Activated T-helper 2 cell treated with anti-CD3 and anti-CD28 coated beads, Interferon-gamma antibody, Interleukin-2, Interleukin-4, amounts not matched to agents 10 μg/mL and 5 μg/mL and 100 μg/mL, durations not matched to agents 14 hours and 24 hours and 36 hours (primary cell): ENCODE measurements at places on chromosomes 4 and X.

DNA sequence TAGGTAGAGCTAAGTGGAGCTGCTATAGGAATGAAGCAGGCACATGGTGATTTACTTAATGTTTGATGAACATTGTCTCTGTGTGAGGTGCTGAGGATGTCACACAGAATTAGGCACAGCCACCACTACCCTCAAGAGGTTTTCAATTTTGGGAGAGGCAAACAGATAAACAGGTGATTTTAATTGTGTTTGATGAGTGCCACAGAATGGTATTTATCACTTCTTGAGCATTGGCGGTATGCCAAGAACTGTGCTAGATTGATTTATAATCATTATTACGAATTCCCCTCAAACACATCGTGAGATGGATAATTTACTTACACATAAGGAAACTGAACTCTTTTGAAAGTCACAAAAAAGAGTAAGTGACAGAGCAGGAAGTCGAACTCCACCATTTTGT, 74.8 kb downstream of the FREM3 start:
- H3K4me1 ChIP-seq = no peaks in the 10 kb centered on the region
- no peak overlapping the region for H3K27ac ChIP-seq
- no peaks in the 10 kb centered on the region for H3K36me3 ChIP-seq
- H3K4me3 ChIP-seq = no peak overlapping the region
- DNase-seq = no peak

DNA sequence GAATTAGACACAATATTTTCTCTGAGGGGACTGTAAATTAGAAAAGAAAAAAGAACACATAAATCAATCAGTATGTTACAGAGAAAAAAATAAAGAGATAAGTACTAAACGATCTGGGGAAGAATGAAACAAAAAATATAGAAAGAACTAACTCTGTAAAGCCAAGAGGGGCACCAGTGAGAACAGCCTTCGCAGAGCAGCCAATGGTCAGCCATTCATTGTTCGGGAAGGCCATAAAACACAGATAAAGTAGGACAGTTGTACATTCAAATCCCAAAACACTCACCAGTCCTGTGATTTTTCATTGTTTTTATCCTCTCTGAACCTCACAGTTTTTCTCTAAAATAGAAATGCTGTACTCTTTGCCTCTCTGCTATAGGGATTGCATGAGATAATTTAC, 127.9 kb downstream of the NEK1 start:
- peaks cover 5% of the 10 kb centered on the region for H3K4me1 ChIP-seq
- no peaks in the 10 kb centered on the region for H3K36me3 ChIP-seq
- no peak overlapping the region for H3K4me3 ChIP-seq
- no peak for DNase-seq
- no peak overlapping the region for H3K27ac ChIP-seq

DNA sequence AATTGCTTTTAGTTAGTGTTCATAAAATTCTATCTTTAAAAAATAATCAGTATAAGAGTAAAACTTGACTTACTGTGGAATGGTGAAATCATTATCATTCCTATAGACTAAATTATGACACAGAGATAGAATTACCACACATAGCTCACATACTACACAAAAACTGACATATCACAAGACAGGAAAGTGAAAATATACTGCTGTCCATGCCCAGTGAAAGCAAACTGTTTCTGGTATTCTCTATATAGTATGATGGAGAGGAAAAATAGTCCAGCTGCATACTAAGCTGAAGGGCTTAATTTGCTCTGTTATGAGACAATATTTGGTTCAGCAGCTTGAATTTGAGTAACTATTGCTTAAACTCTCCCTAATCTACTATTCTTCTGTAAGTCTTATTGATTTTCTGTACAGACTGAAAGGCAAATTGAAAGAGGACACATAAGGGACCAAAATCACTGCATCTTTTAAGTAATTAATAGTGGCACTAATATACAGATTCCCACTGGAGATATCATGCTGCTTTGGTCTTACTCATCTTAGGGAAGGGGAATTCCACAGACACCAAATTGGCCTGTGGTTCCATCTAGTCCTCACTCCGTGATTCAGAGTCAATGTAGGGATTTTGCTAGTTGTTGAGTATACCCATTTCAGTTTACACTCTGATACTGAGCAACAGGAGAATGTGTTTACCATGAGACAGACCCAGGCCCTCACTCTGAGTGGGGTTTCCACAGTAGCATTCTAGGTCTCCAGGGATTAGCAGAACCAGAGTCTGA, 47.4 kb upstream of the AGA start:
- H3K36me3 ChIP-seq = no peaks in the 10 kb centered on the region
- H3K27ac ChIP-seq = no peak overlapping the region
- H3K27me3 ChIP-seq = no peaks in the 10 kb centered on the region
- no peaks in the 10 kb centered on the region for H3K4me1 ChIP-seq
- no peak for DNase-seq

GRCh38 chr4:8847331-8847730, 24.3 kb downstream of the HMX1 start:
- H3K4me3 ChIP-seq = no peak overlapping the region
- DNase-seq = no peak
- no peaks in the 10 kb centered on the region for H3K27me3 ChIP-seq
- no peaks in the 10 kb centered on the region for H3K4me1 ChIP-seq

DNA sequence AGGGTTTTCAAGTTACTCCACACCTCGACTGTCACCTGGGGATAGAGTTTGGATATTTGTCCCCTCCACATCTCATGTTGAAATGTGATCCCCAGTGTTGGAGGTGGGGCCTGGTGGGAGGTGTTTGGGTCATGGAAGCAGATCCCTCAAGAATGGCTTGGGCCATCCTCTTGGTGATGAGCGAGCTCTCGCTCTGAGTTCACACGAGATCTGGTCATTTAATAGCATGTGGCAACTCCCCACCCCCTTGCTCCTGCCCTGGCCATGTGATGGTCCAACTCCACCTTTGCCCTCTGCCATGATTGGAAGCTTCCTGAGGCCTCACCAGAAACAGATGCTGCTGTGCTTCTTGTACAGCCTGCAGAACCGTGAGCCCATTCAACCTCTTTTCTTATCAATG, 8.3 kb downstream of the CTAG1A start:
- H3K27me3 ChIP-seq = peaks cover 14% of the 10 kb centered on the region
- H3K36me3 ChIP-seq = no peaks in the 10 kb centered on the region
- no peak for DNase-seq
- H3K4me3 ChIP-seq = no peak overlapping the region

DNA sequence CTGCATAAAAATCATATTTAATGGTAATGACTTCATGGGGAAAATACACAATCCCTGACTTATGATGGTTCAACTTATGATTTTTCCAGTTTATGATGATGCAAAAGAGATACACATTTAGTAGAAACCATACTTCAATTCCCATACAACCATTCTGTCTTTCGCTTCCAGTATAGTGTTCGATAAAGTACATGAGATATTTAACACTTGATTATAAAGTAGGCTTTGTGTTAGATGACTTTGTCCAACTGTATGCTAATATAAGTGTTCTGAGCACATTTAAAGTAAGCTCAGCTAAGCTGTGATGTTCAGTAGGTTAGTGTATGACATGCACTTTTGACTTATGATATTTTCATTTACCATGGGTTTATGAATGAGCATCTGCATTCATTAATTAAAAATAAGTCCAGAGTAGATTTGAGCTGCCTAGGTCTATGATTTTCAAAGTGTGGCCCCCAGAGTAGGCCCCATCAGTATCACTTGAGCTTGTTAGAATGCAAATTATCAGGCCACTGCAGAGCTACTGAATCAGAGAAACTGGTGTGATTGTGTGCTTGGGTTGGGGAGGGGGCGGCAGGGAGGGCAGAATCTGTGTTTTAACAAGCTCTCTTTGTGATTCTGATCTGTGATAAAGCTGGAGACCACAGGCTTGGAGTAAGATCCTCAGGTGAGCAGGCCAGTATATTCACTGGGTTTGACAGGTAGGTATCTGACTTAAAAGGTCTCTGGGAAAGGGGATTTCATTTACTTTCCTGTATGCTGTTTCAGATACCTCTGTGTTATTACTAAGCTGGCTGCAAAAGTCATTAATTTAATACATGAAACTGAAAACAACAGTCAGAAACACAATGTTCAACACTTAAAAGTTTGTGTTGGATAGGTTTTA, 8.4 kb downstream of the ATP10D start:
- H3K27ac ChIP-seq = no peak overlapping the region
- no peak overlapping the region for H3K4me3 ChIP-seq
- no peaks in the 10 kb centered on the region for H3K36me3 ChIP-seq
- H3K27me3 ChIP-seq = peaks cover 4% of the 10 kb centered on the region

DNA sequence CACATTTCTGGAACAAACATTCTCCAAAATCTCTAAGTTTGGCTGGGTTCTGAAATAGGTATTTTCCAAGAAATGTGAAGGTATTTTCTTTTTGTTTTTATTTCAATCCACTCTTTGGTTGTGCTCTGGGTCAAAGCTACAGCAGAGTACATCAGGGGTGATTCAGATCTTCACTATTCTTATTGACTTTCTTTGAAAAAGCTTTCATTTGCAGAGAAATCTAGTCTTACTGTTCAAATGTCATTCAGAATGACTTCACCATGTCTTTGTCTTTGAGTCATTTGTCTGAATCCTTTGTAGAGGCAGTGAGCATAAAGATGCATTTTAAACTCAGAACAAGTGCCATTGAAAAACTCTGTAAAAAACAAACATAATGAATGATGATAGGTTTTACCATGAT, 547.2 kb upstream of the ADGRL3 start:
- no peaks in the 10 kb centered on the region for H3K27me3 ChIP-seq
- H3K4me3 ChIP-seq = no peak overlapping the region

- H3K27me3 ChIP-seq = no peaks in the 10 kb centered on the region
- H3K4me1 ChIP-seq = no peaks in the 10 kb centered on the region
- H3K4me3 ChIP-seq = no peak overlapping the region
- H3K27ac ChIP-seq = no peak overlapping the region
Observed at GRCh38 chr4:16489226-16489625, 263.0 kb upstream of the TAPT1 start.

DNA sequence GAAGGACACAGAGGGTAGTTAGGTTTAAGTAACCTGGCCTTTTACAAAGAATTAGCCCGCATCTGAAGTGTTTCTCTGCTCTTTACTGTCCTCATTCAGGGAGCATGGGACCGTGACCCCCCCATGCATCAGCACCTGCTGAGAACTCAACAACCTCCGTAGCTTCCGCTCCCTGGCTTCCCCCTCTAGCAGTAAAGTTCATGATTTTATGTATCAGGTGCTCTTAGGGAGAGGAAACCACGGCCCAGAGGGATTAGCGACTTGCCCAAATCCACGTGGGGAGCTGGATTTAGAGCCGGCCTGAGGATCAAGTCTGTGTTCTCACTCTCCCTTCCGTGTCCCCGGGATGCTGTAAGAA, 284.6 kb upstream of the GATB start:
- no peak overlapping the region for H3K27ac ChIP-seq
- no peak overlapping the region for H3K4me3 ChIP-seq
- peaks cover 27% of the 10 kb centered on the region for H3K27me3 ChIP-seq
- H3K36me3 ChIP-seq = no peaks in the 10 kb centered on the region
- H3K4me1 ChIP-seq = no peaks in the 10 kb centered on the region
